NCI-H1694 (cell line): ENCODE measurements at places on chromosomes 2 and 18.

DNA sequence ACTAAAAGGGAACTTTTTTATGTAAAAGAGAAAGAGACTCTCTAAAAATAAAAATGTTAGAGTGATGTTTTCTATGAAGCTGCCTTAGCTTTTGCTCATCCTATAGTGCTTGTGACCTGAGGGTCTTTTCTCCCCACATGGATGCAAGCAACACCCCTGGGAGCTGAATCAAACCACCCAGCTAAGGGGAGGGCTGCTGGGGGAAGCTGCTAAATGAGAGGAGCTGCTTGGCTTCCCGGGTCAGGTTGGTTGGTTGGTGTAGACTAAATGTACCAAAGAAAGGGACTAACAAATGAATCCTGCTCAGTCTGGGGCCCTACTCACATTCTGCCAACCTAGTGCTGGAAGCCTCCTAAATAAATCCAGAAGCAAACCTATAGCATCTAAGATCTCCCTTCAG, 35.0 kb downstream of the AFF3 start:
- DNase-seq, result no peak

GRCh38 chr2:181889776-181890175, 1.8 kb upstream of the ITPRID2 start:
- no peak for DNase-seq

DNA sequence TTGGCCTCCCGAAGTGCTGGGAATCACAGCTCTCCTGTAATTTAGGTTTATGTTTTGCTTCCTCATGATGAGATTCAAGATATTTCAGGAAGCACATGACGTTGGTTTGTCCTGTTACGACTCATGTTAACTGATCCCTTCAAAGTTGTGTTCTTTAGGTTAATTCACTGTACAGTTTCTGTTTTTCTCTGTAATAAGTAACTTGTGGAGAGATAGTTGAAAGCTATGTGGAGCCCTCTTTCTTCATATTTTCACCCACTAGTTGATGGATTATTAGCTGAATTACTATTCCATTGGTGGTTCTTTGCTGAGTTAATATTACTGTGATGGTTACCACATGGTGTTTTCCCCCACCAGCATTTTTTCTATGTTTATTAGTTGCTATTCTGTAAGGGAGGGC, 18.3 kb upstream of the CHCHD5 start:
- no peak for DNase-seq

DNA sequence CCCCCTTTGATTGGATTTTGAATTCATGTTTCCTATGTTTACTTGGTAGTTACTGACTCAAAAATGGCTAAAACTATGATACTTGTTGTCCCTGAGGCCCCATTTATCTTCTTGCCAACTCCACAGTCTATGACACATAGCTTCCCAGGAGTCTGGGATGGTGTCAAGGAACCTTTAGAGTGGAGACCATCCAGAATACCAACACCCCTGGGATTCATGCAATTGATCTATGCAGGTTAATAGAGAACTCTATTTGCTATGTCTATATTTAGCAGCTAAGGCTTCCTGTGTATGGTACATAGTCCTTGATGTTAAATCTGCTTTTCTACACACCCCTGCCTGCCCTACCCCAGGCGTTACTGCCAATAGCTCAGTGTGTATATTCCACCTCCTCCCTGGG, 218.5 kb upstream of the HDAC4 start:
- DNase-seq, result no peak

DNA sequence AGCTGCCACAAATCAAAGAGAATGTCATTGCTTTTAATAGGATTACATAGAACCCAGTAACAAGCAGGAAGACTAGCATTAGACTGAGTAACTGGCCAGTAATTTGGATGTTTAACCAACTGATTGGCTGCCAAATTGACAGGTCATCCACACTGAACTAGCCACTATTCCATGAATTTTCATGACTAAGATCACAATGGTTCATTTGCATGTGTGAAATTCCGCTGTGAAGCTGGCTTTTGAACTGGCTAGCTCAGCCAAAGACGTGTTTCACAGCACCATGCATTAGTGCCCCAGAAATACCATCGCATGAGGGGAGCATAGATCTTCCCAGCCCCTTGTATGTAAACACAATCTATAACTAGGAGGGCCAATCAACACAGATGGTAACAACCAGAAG, 649.8 kb downstream of the ARHGAP15 start:
- DNase-seq, result no peak

DNA sequence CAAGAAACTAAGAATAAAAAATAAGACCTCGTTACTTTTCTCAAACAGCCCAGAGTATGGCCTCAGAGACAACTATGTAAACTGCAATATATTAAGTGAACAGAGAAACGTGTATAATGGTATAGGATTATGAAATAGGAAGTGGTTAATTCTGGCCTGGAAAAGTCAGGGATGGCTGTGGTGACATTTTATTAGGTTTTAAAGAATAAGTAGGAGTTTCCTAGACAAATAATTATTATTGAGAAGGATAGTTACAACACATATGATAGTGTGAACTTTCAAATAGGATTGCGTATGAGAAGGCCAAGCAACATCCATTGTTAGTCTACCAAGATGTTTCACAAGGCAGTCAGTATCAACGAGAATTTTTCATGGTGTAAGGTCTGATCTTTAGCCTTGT, 244.1 kb downstream of the LPIN1 start:
- DNase-seq, result no peak
